Epithelial cell of esophagus (primary cell): ENCODE measurements at places on chromosomes 2 and 18.

GRCh38 chr2:118557791-118558190 lies 289.7 kb downstream of the EN1 start:
- DNase-seq = no peak

DNA sequence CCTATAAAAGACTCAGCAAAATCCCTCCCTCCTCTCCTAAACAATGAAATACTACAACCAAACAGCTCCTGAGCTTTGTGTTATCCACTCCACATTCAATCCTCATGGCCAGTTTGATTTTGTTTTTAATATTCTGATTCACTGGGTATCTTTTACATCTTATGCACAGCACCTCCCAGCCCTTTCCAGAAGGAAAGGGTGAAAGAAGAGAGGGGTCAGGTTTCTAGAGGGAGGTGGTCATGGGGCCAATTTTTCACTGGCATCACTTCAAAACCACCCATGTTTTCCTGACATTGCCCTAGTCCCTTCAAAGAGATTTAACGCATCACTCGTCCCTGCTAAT lies 315.6 kb downstream of the LPIN1 start:
- DNase-seq = no peak

DNA sequence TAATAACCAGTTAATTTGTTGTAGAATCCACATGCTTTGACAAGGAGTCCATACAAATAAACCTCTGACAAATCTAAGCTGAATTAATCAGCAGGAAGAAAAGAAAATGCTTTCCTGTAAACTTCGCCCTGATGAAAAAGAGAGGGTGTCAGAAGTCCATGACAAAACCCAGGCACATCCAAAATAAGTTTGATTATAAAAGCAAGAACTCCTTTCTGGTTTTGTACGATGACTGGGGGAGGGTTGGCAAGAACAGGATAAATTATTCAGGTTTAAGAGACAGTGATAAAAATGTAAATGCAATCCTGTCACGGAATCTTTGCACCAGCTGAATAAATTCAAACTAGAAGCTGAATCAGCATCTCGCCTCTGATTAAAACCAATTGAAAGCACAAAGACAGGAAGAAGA lies 469.2 kb upstream of the TNP1 start:
- DNase-seq = no peak

DNA sequence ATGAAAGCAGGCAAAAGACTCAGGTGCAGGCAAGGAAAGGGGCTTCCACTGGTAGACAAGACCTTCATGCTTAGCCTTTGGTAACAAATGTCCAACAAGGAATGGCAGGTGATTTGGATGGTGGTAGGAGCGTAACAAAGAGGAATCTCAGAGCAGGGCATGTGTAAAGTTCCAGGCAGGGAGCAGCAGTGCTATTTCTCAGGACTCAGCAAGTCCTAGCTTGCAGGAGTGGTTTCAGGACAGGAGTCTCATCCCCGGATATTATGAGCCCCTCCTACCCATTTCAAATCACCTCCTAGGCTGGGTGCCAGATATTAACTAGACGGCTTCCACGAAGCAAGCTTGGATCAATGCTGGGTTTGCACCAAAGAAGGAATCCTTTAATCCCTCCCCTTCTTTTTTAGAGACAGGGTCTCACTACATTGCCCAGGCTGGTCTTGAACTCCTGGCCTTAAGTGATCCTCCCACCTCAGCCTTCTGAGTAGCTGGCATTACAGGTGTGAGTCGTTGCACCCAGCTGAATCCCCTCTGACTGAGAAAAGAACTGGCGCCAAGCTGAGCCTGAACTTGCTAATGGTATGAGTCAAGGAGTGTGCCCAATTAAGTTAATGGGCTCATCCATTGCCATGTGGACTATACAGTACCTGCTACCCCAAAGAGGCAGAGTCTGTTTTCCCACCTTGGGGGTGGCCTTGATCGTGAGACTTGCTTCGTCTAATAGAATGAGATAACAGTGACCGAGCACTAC lies 190.3 kb downstream of the ARL4C start:
- peak; percentile 88 for DNase-seq

DNA sequence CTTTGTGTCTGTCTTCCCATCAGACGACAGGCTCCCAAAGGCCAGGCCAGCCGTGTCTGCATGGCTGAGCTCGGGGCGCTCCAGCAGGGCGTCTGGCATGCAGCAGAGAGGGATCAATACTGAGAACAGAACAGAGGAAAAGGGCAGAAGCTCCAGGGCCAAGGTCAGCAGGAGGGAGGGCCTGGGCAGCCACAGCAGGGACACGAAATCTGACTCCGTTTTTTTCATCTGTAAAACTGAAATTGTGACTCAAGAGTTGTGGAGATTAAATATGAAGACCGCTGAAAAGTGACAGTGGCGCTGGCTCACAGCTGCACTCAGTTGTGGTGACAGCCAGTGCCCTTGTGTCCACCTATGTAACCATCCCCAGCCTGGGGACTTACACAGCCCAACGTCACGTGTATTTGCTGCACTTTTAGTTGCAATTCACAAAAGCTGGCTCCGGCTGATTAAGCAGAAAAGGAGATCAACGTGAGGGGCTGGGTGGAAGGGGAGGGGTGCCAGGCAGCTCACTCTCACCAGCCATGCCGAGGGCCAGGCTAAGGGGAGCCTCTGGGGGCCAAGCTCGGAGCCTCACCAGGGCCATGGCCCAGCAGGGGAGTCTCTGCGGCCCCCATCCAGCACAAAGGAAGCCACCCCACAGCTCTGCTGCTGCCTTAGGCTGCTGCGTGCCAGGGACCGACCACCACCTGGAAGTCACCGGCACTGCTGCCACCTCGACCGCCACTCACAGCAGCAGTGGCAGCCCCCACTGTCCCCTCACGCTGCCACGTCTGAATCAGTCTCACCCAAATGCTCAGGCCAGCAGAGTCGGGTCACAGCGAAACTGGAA lies 74.7 kb downstream of the EIPR1 start:
- no peak for DNase-seq

DNA sequence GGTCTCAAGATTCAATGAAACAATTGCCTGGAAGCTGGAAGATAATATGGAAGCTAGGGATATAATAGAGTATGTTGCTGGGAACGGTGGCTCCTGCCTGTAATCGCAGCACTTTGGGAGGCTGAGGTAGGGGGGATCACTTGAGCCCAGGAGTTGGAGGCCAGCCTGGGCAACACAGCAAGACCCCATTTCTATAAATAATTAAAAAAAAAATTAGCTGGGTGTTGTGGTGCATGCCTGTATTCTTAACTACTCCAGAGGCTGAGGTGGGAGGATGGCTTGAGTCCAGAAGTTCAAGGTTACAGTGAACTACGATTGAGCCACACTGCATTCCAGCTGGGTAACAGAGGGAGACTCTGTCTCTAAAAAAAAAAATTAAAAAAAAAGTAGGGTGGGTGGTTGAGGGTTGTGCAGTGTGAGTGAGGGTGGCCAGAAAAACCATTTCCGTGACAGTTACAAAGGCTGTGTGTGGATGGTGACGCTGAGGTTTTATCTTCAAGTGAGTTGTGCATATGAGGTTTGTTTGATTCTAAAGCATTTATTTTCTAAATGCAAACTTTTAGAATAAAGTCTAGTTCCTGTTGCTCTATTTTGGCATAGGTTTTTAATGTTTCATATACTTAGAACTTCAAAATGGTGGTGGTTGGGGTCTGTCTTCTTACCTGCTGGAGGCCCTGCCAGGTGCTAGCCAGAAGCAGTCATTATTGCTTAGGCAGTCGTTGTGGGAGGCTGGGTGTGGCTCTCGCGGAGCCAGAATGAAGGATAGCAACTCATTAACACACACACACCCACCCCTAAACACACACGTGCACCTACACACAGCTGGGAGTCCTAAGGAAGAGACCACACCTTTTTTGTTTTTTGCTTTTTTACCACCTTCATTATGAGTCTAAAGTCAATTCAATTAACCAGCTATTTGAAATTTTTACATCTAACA lies 4.7 kb upstream of the IL1R2 start:
- DNase-seq = no peak

GRCh38 chr2:72678024-72678423 lies 147.8 kb downstream of the EXOC6B start:
- no peak for DNase-seq

DNA sequence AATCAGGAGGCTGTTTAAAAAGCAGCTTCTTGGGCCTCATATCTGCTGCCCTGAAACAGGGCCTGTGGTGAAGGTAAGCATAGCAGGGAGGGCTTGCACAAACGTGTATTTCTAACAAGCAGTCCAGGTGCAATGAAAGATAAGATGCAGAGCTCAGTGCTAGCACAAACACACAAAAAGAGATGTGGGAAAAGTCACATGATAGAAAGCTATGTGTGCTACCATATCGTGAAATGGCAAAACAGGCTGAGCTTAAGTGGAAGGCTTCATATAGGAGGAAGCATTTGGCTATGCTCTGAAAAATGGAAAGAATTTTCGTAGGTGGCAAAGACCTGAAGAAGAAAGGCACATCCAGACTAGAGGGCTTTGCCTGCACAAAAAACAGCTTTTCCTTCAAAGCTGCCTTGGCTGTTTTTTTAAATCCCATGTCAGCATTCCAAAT lies 10.2 kb downstream of the RSAD2 start:
- DNase-seq = no peak

DNA sequence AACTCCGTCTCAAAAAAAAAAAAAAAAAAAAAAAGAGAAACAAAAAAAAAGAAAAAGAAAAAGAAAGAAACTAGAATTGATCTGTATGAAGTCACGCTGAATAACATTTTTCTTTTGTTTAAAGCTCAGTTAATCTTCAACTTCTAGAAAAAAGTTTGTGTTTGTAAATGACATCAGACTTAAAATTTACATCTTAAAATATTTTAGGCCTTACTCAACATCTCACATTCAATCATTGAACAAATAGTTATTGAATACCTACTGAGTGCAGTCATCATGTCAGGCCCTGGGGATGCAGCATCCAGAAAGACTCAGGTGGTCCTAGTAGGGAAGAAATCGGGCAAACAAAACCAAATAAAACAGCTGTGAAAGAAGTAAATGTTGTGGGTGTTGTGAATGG lies 292.3 kb upstream of the FANCL start:
- no peak for DNase-seq

DNA sequence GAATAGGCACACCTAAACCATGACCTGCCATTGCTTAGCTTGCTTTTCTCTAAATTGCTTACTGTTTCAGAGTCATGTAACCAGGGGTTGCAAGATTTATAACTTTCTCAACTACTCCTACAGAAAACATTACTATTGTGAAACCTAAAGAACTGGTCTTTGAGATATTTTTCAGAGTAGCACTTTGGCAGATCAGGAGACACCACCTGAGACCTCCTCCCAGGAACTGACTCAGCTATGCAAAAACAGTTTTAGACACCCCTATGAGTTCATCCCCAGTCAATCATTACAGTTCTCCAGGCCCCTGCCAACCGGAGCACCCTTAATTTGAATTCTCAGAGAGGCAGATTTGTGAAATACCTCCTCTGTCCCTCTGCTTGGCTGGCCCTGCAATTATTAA lies 80.3 kb downstream of the MBOAT2 start:
- DNase-seq = peak; percentile 21

DNA sequence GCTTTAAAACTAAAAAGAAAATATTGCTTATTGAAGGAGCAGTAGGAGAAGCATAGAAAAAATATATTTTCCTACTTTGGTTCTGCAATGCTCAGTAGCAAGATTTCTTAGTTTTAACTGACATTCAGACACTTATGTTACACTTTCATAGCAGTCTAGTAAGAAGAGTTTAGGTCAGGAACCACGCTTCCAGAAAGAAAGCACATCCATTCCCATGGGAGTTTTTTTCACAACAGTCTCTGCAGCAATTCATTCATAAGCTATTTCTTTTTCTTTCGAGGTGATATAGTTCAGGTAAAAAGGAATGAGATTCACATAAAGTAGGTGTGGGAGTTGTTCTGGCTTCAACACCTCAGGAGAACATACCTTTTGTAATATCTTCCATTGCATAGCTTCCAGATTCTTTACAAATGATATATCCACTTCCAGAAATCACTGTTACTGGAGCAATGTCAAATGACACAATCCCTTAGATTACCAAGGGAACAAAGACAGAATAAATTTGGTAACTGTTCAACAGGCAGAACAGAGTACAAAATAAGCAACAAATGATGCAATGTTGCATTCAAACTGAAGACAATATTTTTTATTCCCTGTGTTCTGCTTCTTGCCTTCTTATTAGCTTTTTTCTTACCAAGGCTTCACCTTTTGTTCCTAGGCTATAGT lies 95.2 kb upstream of the GULP1 start:
- peak; percentile 8 for DNase-seq

GRCh38 chr2:10211844-10212422 lies 89.4 kb downstream of the RRM2 start:
- DNase-seq = no peak

DNA sequence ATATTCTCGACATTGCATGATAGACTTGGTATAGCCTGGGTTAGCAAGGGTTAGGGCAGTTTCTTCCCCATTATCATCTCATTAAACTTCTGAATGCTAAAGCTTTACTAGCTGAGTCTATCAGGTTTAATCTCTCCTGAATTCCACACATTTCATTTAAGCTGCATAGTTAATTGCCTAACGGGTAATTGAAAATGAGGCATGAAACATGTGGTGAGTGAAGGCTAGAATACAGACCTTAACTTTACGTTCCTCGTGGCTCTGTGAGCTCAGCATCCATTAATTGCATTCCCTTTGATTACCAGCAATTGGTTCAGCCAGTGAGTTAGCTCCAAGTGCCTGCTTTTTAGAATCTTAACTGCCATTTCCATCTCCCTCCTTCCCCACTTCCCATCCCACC lies 126.5 kb upstream of the MEX3C start:
- no peak for DNase-seq

GRCh38 chr2:61720911-61721310 lies 132.9 kb downstream of the FAM161A start:
- peak; percentile 42 for DNase-seq

DNA sequence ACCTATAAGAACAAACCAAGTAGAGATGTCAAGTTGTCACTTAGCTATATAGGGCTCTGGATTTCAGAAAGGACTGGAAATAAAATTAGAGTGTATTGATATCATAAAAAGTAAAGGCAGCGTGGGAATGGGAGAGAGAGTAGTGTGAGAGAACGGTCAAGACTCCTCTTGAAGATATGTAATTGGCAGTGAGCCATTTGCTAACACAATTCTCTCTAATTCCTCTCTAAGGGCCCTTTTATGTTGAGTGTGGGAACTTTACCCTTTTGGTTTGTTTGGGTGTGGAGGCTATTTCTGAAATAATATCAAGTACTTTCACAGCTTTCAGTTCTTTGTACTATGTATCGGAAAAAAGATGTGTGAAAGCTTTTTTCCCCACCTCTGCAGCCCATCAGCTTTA lies 196.8 kb downstream of the LRRTM4 start:
- DNase-seq = no peak

DNA sequence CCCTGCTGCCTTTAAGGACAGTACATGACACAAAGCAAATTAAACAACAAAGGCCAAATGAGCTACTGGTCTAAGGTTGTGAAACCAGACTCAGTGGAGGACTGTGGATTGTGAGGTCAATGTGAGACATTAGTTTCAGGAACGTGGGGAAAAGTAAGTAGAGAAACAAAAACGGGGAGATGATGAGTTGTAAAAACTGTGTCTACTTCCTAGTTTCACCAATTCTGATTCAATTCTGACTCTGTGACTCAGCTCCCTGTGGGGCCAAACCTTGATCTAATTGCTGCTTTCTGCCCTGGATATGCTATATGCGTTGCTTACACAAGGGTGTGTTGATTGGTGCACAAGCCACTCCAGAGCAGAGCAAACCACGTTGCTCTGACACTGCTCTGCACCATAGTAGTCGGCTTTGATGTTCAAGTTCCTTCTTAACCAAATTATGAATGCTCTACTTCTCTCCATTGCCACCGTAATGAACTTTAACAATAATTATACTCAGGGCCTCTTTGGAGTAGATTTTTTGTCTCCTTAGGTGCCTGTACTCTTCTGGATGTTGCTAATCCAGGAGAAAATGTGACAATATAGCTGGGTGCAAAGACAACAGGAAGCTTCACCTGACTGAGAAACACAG lies 1640.1 kb upstream of the CELF4 start:
- peak; percentile 69 for DNase-seq
